CD4-positive, alpha-beta T cell treated with Interleukin-6 for 4 hours (primary cell): ENCODE measurements at places on chromosomes 11 and 22.
A peak's percentile ranks its signal among the peaks of the same experiment; 100 is the strongest.

DNA sequence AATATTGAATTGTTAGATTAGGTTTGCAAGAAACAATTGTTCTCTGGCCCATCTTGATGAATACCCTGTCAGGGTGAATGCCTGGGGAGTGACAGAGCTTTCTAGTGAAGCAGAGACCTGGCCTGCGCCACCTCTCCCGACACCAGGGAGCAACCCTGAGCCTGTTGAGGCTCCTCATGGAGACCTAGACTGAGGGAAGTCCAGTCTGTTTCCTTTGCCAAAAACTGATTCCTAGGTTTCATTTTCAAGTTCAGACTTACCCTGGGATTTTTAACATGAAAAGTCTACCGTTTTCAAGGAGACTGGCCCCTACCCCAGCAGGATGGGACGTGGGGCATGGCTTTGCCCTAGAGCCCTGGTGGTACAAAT, 173.7 kb upstream of the SORL1-AS1 start:
- no peak for DNase-seq

DNA sequence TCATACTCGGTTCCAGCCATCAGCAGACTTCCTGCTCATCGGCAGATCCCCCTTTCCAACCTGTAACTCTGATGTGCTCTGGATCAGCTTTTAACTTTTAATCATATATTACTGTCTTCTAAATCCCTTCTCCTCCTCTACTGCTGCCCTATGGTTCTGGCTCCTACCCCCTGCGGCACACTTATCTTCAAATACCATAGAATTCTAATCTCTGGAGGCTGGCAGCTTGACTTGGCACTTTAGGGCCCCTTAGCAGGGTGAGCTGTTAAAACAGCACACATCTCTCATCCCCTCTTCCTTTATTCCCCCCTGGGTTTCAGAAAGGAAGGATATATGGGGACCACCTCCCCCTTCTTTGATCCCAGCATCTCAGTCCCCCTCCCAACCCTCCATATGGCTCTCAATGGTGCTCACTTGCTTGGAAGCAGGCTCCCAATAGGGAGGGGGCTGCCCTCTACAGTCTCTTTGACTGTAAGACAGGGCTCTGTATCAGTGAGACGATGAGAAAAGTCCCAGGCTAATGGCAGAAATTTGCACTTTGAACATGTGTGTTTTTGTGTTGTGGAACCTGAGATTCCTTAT, 4.4 kb upstream of the CNTF start:
- peak; percentile 17 for DNase-seq

GRCh38 chr11:16382638-16383380, 26.5 kb upstream of the SOX6 start:
- DNase-seq, result no peak

DNA sequence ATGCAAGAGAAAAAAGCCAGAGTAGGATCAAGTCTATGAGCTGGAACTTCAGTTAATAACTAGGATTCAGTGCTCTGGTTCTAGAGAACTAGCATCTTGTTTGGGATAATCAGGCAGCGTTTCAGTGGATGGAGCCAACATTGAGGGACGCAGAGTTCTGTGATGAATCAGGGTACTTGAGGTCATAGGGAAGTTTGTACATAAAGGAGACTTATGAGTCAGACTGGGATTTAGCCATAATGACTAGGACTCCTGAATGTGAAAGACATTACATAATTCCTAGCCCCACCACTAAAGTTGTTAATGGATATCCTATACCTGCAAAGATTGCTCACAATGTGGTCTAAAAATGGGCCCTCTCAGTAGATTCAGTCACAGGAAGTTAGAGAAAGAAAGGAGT, 6.8 kb downstream of the SLN start:
- no peak for DNase-seq

GRCh38 chr11:35518766-35519165, 6.7 kb downstream of the PAMR1 start:
- no peak for DNase-seq

DNA sequence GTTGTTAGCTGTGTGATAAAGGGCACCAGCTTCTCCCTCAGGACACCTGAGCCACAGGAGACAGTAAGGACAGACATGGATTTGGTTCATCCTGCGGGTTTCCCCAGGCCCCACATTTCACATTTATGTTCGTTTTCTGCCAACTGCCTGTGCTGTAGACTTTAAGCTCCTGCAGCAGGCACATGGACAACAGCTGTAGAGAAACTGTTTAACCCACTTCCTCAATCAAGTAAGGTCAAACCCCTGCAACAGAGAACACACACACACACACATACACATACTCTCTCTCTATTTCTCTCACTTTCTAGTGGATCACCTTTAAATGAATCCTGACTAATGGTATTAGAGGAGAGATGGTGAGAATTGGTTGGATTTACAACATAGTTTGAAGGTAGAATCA, 90.7 kb downstream of the C11orf87 start:
- no peak for DNase-seq

DNA sequence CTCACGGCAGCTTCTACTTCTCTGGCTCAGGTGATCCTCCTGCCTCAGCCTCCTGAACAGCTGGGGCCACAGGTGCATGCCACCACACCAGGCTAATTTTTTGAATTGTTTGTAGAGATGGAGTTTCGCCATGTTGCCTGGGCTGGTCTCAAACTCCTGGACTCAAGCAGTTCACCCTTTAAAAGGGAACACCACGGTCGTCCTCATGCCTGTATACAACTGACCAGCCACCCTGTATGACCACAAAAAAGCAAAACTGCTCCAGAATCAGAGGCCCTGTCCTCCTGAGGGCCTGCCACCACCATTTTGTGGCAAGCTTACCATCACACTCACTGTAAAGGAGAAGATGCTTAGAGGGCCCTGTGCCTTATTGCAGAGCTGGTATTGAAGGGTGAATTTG, 2.2 kb downstream of the GLB1L3 start:
- DNase-seq, result no peak

DNA sequence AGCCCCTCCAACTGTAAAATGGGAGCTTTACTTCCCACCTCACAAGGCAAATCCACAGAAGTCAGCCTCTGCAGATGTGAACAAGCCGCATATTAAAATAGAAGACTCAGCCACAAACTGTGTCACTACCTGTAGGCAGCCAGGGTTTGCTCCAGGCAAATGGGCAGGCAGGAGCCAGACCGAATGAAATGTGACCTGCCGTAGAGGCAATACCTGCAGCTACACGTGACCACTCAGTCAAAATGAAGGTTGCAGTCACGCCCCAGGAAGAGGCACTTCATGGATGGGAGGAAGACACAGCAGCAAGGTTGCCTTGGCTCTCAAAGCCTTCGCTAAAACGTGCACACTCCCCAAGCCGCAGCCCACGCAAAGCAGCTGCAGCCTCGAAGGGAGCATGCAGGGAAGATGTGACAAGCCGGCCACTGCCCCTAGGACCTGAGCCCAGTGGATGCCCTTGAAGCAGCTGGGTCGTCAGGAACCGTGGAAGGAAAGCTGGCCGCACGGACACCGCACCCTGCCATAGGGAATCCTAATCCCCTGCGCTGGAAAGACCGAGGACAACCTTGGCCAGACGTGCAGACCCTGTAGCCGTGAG, 53.1 kb downstream of the SHANK2 start:
- DNase-seq, result no peak
